Cardiac muscle cell (in vitro differentiated cells and primary cell): ENCODE measurements at places on chromosomes 4 and X. TPM values are rescaled to one million over a fixed set of nuclear protein-coding genes. Genes with fewer than 3 reads are reported as not detected.
A peak's percentile ranks its signal among the peaks of the same experiment; 100 is the strongest.

DNA sequence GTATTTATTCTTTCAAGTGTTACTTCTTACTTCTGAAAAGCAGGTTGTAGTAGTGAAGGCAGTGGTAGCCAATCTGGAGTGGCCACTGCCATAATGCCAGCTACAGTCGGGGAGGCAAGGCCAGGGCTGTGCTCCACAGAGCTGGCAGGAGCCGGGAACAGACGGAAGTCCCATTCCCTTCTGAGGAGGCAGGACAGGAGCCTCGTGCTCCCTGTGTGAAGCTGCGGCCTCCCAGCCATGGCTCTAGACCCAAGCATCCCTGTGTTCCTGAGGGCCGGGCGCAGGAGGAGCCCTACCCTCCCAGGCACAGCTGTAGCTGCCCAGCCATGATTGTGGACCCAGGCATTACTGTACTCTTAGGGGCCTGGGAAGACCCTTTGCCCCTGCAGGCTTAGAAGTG is 461.8 kb downstream of the ADGRL3 start:
- DNase-seq = no peak

GRCh38 chr4:121711263-121712000 is 14.7 kb upstream of the ANXA5 start:
- peak; percentile 97 for DNase-seq

GRCh38 chrX:133533249-133533648 is 118.0 kb upstream of the GPC4 start:
- no peak for DNase-seq

DNA sequence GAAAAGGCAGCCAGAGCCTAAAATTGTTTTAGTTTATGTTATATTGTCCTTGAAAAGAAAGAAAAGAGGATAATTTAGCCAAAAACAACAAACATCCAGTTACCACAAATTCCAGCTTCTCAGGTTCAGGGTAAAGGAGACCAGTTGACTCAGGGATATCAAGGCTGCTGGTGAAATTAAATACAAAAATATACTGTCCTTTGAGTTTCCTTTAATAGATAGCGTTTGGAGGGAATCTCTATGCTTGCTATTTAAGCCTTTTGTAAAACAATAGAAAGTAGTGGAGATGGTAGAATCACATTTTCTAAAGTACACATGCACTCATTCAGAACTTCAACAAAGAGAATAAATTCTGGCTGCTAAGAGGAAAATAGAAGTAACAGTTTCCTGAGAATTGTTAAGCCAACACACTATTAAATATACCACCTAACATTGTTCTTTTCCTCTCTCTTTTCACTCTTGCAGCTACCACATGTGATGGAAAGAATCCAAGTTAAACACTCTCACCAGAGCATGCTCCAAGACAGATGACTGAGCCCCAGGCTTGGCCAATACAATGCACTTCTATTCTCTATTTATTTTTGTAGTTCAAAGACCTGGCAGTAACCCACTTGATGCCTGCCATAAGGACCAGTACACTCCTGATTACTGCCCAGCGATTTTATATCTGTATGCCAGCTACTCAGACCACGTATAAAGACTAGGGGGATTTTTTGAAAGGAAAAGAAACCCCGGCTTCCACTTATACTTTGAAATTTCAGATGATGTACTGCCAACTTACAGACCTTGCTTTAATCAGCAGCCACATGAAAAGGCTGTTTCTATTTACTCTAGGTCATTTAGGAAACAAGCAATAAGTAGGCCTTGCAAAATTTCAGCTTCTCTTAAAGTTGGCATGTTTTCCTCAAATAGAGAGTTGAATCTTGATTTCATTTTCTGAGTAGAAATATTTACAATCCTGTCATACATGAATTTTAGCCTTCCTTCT is 756.9 kb downstream of the FAT4 start:
- peak; percentile 1 for DNase-seq

- no peak for DNase-seq
These were observed 119.8 kb downstream of the AMELX start for GRCh38 chrX:11412715-11413623.

DNA sequence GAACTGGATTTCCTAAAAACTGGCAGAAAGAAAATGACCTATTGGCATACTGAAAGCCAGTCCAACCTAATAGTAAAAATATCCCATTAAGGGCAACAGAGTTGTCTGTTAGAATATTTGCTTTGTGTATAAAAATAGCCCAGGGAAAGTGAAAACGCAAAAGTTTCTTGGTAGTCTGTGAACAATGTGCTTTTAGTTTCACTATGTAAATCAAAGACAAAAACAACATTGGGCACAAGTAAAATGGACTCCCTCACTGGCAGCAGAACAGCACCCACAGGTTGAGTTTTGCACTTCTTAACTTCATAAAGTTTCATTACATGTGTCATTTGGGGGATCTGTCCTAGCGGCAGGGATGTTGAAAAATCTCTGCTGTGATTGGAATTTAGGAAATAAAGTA is 4.3 kb upstream of the FGG start:
- no peak for DNase-seq

DNA sequence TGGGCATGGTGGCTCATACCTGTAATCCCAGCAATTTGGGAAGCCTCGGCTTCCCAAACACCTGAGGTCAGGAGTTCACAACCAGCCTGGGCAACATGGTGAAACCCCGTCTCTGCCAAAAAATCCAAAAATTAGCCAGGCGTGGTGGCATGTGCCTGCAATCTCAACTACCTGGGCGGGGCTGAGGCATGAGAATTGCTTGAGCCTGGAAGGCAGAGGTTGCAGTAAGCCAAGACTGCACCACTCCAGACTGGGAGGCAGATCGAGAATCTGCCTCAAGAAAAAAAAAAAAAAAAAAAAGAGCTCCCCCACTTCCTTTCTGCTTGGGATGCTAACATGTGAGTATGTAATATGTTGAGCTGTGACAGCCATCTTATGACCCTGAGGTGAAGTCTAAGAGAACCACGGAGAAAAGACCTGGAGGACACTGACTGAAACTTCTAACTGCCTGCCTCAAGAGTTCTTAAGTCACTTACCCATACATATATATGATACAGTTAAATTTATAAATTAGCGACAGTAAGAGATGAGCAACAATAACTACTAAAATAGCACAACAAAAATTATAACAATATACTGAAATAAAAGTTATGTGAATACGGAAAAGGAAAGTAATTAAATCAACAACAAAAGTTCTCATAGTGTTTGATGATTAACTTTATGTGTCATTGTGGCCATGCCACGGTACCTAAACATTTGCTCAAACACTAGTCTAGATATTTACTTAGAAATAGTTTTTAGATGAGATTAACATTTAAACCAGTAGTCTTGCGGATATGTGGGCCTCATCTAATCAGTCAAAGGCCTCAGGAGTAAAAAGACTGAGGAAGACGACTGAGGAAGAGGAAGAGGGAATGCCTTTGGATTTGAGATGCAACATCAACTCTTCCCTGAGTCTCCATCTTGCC is 178.3 kb downstream of the OPHN1 start:
- DNase-seq = no peak

GRCh38 chr4:110394871-110395270 is 81.1 kb upstream of the ENPEP start:
- DNase-seq = no peak

DNA sequence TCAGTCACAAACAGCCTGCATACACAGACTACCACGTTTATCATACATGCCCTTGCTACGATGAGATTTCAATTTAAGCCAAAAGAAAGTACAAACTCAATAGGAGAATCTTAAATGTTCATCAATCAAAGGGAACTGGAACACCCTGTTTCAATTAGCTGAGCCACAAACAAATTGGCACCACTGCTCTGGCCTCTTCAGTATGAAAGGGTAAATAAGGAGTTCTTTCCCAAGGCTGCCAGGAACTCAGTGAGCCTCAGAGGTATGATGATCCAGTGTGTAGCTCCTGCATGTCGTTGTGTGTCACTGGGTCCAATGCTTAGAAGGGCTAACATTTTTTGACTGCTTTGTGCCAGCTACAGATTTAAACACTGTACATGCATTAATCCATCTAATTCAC is 5.4 kb downstream of the RNF150 start:
- DNase-seq = no peak

DNA sequence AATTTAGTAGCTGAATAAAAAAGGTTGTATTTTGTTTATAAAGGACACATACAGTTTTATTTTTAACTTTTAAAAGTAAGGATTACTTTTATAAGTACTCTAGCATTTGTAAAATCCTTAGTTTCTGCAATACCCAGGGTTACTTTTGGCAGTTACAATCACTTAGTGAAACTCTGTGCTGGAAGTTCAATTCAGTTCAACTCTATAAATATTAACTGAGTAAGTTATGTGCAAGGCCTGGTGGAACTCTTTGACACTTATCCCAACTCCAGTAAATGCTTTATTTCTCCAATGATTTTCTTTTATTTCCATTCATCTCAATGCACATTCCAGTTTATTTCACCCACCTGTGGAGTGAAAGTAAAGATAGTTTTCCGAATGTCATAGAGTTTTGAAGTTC is 63.3 kb upstream of the HDAC8 start:
- no peak for DNase-seq

The CXorf49 gene
- not detected in 2 replicates for total RNA-seq

The SPP1 gene
- total RNA-seq = 0.12 and 0.25 TPM in 2 replicates

The MOSPD2 gene
- total RNA-seq = 10.3 and 11.1 TPM in 2 replicates

The CFAP47 gene
- 0.28 and 0.66 TPM in 2 replicates for total RNA-seq
